ENCODE measurements at places on chromosomes 12 and 14.

GRCh38 chr14:50225067-50225973, 6.1 kb downstream of the SOS2 start:
- DNase-seq: no peak

DNA sequence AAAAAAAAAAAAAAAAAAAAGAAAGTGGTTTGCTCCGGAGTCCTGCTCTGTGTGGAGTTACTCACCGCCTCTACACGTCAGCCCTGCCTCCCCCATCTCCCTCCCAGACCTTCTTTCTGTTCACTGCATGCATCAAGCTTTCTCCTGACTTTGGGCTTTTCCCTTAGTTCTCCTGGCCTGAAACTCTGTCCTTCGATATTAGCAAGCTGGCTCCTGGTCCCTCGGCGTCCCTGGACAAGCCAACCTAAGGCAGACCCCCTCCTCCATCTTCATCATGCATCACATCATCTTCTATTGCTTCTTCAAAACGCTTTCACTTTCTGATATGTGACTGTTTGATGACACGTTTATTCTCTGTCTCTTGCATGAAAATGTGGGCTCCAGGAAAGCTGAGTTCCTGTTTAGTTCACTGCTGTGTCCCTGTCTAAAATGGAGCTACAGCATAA, 40.6 kb downstream of the SLC15A4 start:
- no peak for DNase-seq

GRCh38 chr14:56322531-56322930, 204.3 kb downstream of the PELI2 start:
- DNase-seq: peak; percentile 82

GRCh38 chr14:74262076-74262475, 22.8 kb downstream of the VSX2 start:
- DNase-seq: no peak

DNA sequence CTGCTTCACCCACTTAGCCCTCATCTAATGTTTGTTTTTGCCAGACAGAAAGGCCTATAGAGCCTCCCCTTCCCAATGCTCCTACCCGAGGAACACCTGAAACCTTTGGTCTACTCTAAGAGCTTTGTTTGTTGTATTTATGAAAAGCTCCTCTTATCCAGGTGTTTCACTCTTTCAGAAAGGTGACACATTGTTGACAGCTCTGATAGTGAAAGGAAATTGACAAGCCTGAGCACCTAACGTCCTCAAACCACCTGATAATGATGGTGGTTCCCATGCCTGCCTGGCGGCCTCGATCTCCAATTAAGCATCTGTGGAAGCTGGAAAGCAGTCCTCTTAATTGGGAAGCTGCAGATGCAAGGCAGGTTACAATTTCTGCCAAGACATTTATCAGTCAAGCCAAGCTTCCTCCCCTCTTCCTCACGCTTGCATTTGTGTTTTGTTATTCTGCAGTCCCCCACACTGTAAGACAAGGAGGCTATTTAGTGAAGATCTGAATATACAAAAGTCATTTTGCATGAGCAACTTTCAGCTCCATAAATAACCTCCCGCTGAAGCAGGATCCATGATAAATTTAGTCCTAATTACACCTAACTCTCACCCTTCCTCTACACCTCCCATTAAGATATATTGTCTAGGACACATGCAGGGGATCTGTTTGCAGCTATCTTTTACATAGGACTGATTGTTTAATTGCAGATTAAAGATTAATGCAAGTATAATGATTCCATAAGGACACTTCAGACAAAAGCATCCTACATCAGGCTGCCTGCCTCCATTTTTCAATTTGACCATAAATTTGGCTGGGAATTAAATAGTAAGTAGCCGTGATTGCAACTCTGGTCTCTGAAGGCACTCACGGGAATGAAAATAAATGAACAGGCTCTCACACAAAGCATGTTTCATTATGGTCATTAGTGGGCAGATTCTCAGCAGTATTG, 288.6 kb downstream of the PDZRN4 start:
- DNase-seq: peak; percentile 93

- DNase-seq: no peak
These were observed 68.7 kb downstream of the CIT start for GRCh38 chr12:119808441-119808840.

DNA sequence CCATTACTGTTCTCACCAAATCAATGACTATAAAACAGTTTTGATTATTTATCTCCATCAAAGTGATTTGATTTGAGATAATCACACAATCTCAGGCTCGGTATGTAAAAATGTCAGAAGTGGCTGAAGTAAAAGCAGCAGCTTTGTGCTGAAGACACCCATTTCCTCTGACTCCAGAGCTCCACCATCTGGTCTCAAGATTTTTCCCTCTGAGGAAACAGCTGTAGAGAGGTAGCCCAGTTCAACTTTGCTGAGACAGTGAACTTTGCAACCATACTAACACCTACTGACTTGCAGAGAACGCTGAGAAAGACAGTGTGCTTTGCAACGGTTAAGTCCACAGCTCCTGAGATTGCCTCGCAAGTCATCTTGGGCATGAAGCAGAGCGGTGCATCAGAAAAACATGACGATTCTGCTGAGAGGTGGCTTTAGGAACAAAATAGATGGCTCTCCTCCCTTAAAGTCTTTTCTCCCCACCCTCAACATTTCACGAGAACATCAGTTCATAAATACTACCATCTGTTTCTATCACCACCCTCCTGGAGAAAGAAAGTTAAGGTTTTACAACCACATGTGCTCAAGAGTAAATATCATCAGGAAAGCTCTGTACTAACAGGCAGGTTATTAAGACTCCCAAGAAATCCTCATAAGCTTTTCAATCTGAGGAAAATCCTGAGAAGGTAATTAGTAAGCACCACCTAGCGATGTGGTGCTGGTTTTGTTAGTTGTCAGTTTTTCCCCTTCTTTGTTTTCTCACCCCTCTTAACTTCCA, 34.8 kb downstream of the HIGD1C start:
- DNase-seq: no peak

Data from NCI-H2029 treated with DMSO at 0.1 percent for 48 hours (cell line).